ENCODE measurements at places on chromosomes 7 and 10.

GRCh38 chr10:78202386-78202785 lies 168.7 kb downstream of the RPS24 start:
- no peak for DNase-seq

DNA sequence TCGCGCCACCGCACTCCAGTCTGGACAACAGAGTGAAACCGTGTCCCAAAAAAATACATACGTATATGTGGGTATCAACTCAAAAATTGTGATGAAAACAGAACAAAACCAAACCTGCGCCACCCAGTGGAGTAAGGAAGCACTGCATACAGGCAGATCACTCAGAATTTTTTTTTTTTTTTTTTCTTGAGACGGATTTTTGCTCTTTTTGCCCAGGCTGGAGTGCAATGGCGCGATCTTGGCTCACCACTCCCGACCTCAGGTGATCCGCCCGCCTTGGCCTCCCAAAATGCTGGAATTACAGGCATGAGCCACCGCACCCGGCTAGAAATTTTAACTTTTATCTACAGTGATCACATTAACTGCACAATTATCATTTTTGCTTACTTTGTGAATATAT lies 9.1 kb upstream of the TMEM236 start:
- peak; percentile 78 for DNase-seq

DNA sequence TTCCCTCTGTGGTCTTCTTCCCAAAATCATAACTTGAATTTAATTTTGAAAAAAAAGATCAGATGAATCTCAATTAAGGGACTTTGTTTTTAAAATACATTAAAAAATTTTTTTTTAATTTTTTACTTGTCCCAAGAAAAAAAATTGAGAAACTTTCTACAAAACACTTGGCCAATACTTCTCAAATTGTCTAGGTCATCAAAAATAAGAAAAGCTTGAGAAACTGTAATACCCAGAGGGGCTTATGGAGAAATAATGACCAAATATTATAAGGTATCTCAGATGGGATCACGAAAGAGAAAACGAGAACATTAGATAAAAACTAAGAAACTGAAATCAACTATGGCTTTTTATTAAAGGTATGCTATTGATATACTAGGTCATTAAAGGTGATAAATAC lies 835.0 kb downstream of the GATA3 start:
- no peak for DNase-seq

- no peak for DNase-seq
Observed at GRCh38 chr7:94440451-94441039, 45.9 kb downstream of the COL1A2 start.

- DNase-seq, result no peak
Observed at GRCh38 chr7:16026253-16027020, 340.0 kb upstream of the MEOX2 start.

DNA sequence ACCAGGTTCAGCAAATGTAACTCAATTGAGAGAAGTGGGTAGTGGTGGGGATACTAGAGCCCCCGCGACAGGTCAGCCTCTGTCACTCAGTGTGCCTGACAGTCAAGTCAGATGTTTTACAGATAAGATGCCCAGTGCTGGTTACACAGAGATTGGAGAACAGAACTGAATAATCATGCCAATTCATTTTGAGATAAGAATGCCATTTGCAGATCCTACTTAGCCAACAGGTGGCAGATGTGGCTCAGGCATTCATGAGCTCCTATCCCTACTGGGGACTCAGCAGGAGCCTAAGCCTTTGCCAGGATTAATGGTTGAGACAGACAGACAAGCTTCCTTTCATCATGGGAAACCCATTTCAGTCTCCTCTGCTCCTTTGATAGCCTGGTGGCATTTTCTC lies 137.8 kb downstream of the MAPK8 start:
- DNase-seq, result peak; percentile 16

DNA sequence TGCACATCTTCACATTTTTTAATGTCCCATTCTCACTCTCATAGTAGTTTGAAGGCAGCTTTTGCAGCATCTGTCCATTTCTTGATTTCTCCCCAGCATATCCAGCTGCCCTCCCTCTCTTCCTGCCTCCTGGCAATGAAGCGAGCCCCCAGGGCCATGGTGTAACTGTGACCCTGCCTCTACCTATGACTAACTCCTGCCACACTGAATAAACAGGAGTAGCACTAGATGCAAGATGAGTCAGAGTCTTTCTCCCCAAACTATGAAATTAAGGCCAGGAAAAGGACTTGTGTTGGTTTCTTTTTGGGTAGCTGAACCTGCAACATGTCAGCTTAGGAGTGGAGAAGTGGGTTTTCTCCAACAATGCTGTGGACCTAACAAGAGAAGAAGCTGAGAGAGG lies 329.0 kb downstream of the RNLS start:
- no peak for DNase-seq

DNA sequence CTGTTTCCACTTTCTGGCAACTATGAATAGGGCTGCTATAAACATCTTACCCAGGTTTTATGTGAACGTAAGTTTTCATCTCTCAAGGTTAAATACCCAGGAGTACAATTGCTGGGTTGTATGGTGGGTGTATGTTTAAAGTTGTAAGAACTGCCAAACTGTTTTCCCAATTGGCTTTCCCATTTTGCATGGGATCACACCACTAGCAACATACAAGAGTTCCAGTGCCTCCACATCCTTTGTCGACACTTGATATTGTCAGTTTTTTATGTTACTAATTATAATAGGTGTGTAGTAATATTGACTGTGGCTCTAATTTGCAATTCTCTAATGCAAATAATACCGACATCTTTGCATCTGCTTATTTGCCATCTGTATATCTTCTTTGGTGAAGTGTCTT lies 82.9 kb downstream of the SFMBT2 start:
- DNase-seq, result no peak

DNA sequence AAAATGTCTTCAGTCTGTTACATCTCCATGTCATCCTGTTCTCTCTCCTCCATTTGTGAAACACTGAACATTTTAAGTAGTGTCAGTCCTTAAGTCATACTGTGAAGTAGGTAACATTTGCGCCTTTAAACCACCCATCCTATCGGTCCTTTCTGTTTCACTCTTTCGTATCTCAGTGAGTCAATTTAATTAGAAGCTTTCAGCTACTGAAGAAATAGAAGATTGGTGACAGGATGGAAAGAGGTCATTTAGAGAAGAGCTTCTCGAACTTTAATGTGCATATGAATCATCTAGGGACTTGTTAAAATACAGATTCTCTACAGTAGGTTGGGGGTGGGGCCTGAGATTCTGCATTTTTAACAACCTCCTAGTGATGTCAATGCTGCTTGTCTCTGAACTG lies 113.4 kb downstream of the SRI start:
- DNase-seq, result no peak

GRCh38 chr10:47339759-47340607 lies 8.2 kb upstream of the RBP3 start:
- no peak for DNase-seq

Measured in NAMALWA (cell line).